ENCODE measurements at places on chromosomes 6 and 20. TPM values are rescaled to one million over a fixed set of nuclear protein-coding genes. Genes with fewer than 3 reads are reported as not detected.
A peak's percentile ranks its signal among the peaks of the same experiment; 100 is the strongest.

DNA sequence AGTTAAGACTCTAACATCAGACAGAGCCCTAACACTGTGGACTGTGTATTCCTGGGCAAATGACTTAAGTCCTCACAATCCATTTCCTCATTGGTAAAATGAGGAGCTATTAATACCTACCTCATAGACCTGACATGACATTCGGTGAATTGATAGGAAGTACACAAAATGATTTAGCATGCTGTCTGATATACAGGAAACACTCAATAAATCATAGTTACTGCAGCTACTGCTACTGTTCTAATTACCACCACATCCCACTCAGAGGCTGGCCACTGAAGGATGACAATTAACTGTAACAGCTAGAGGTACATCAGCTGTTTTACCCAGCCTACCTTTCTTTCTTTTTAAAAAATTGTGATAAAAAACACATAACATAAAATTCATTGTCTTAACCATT, 87.7 kb downstream of the PLCG1 start:
- no peak for DNase-seq

DNA sequence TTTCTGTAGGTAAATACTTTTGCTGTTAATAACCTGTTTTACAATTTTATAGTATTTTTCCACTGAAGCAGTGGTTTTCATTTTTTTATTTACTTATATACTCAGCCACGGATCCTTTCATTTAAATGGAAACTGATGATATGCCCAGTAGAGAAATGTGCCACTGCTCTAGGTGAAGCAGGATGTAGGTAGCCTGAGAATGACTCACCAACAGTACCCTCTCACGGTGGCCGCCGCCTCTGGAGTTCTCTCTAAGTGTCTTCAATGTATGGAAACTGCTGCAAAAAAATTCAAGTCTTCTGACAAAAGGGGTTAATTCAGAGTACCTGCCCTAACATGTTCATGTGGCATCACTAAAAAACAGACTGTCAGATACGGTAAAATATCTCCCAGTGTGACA, 6.4 kb downstream of the EYA4 start:
- DNase-seq: no peak

GRCh38 chr6:152821525-152821924, 70.9 kb downstream of the VIP start:
- DNase-seq: no peak

DNA sequence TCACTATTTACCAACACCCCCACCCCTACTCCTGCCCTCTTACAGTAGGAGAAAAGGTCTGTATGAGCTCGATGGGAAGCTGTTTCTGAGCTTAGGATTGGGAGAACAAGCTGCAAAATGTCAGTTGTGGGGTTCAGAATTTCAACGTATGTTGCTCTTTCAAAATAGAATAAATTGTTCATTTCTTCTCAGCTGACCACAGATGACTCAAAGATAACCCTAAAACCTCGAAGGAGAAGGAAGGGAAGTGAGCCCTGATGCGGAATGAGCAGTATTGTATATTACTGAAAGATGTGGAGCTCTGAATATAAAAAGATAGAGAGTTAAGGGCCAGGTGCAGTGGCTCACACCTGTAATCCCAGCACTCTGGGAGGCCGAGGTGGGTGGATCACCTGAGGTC, 35.9 kb upstream of the MYLIP start:
- DNase-seq: no peak

GRCh38 chr6:125745281-125746018, 4.0 kb upstream of the HEY2 start:
- DNase-seq: no peak

DNA sequence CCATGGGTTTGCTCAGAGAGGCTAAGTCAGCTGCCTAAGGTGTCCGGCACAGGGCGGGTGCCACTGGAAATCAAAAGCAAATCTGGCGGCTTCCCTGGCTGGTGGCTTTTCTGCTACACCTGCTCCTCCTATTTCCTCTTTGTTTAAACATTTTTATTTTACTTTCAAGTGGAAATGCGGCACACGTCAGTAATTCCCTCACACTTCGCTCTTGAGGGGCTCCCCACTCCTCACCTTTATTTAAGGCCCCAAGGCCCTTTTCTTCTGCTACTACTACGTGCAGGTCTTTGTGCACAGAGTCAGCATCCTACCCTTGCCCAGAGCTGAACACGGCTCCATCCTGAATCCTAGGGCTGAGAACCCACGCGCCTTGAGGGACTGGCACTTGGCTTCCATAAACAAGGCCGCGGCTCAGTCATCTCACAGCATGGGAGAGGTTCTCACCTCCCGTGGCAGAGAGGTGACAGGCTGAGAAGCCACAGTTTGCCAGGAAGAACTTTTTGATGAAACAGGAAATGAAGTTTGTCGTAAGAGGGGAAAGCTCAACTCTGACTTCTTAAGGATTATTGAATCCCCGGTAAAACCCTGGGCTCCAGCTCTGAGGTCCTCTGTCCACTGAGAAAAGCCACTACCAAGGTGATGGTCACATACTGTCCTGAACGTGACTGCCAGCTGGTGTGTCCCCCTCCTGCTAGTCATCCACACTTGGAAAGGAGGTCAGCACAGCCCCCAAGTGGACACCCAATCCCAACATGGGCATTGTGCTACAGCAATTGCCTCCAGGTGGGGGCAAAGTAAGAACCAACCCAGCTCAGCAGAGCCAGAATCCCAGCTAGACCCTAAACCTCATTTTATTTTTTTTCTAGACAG, 48.0 kb downstream of the NFATC2 start:
- peak; percentile 31 for DNase-seq

DNA sequence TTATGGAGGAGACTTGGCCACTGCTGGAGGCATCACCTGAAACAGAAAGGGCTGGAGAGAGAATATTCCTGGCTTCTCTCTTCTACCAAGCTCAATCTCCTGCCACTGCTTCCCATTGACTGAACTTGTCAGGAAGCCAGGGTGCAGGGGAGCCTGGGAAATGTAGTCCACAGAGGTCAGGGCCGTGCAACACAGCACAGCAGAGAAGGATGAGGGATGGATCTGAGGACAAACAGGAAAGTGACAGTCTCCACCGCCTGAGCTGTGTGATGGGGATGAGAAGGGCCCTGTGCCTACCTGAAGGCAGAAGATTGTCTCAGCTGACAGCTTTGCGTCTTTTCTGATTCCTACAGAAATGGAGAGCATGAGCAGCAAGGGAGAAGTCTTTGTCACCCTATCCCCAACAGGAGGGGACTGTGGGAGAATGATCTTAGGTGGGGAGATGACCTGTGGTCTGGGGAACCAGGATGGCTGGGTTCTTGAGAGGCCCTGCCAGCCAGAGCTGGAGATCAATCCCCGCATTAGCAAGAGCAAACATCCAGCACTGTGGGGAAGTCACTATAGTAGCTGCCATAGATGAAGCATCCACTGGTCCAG, 114.2 kb downstream of the SNX5 start:
- no peak for DNase-seq

GRCh38 chr6:126064748-126065401, 78.5 kb downstream of the TRMT11 start:
- no peak for DNase-seq

DNA sequence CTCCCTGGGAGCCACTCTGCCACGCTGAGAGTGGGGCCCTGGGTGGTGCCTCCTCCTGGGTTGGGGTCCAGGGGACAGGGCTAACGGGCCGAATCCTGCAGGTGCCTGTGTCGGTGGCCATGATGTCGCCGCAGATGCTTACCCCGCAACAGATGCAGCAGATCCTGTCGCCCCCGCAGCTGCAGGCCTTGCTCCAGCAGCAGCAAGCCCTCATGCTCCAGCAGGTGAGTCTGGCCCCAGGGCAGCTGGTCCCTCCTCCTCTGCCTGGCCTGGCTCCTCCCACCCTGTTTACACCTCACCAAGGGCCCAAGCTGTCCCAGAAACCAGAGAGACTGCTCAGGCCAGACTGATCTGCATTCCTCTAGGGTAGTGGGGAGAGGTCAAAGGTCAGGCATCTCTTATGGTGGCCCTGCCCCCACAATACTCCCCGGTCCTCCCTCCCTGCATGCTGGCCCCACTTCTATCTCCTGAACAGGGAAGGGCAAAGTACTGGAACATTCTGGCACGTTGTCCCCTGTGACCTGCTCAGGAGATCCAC, 38.6 kb downstream of the FOXP4 start:
- no peak for DNase-seq

GRCh38 chr20:23435626-23436539, 3.6 kb upstream of the CSTL1 start:
- DNase-seq: peak; percentile 60

DNA sequence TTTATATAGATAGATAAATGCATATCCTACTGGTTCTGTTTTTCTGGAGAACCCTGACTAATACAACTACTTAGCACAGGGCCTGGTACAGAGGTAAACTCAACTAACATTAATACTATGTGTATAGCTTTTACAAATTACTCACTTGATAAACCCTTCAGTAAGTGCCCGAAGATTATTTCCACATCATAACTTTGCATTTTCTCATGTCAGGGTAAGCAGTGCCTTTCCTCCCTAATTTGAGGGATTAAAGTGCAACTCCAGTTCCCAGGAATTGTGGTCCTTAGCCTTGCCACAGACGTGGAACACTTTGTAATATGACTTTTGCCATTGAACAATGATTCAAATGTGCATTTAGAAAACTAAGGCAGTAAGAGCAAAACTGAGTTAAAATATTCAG, 147.5 kb upstream of the SMLR1 start:
- DNase-seq: no peak

DNA sequence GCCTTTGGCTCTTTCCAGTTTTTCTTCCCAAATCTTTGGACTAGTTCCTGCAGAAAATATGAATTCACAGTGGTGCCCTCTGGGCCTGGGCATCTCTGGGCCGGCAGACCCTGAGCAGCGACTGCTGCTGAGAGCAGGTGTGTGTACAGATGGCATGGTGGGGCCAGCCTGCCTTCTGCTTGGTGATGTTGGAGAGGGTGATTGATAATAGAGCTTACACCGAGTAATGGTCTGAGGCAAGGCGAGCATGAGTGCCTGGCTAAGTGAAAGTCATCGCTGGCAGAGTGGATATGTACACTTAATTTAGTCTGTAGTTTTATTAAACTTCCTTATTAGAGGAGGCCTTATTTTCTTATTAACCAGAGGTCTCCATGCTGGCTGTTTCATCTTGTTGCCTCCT, 156.9 kb downstream of the CDKAL1 start:
- DNase-seq: no peak

DNA sequence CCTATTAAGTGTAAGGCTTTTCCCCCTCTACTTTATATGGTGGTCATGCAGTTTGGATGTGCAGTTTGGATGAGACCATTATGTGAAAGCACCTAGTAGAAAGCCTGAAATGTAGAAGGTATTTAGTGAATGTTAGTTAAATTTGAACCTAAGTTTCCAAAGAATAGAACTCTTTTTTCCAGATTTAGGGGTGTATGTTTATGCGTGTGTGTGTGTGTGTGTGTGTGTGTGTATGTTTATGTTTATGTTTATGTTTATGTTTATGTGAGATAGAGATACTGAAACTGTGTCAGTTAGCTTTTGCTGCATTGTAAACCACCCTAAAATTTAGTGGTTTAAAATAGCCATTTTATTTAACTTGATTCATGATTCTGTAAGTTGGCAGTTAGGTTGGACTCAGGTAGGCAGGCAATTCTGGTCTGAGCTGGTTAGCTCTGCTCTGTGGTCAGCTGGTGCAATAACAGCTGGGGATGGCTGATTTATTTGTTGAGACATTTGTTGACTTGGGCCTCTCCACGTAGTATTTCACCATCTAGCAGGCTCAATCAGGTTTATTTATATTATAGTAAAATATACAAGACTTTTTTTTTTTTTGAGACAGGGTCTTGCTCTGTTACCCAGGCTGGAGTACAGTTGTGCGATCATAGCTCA, 54.0 kb downstream of the STK4 start:
- no peak for DNase-seq

DNA sequence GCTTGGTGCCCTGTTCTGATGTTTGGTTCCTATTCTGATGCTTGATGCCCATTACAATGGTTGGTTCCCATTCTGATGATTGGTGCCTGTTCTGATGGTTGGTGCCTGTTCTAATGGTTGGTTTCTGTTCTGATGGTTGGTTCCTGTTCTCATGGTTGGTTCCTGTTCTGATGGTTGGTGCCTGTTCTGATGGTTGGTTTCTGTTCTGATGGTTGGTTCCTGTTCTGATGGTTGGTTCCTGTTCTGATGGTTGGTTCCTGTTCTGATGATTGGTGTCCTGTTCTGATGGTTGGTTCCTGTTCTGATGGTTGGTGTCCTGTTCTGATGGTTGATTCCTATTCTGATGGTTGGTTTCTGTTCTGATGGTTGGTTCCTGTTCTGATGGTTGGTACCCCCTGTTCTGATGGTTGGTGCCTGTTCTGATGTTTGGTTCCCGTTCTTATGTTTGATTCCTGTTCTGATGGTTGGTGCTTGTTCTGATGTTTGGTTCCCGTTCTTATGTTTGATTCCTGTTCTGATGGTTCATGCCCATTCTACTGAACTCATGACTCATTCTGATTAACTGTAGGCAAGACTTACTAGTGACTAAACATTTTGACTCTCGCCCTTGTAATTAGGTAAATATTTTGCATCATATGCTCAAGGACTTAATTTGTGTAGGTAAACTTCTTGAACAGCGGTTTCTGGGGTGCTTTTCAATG, 146.2 kb downstream of the DLL1 start:
- no peak for DNase-seq

The SNAP25 gene
- 0.52 TPM for total RNA-seq

The MYCT1 gene
- total RNA-seq: 2.0 TPM

The MRAP2 gene
- total RNA-seq: 2.8 TPM

The SPEF1 gene
- total RNA-seq: not detected

The MAFB gene
- total RNA-seq: 81.5 TPM

The SLC17A3 gene
- total RNA-seq: not detected

The PCED1A gene
- total RNA-seq: 21.9 TPM

The HCRTR2 gene
- total RNA-seq: not detected
